ENCODE measurements at places on chromosomes 3 and 15. TPM values are rescaled to one million over a fixed set of nuclear protein-coding genes. Genes with fewer than 3 reads are reported as not detected.

- peak; percentile 42 for DNase-seq
These were observed 241.6 kb downstream of the UACA start for GRCh38 chr15:70521576-70522322.

- DNase-seq, result no peak
These were observed 83.7 kb downstream of the CMSS1 start for GRCh38 chr3:99901200-99901926.

The PRR23B gene
- not detected for total RNA-seq

DNA sequence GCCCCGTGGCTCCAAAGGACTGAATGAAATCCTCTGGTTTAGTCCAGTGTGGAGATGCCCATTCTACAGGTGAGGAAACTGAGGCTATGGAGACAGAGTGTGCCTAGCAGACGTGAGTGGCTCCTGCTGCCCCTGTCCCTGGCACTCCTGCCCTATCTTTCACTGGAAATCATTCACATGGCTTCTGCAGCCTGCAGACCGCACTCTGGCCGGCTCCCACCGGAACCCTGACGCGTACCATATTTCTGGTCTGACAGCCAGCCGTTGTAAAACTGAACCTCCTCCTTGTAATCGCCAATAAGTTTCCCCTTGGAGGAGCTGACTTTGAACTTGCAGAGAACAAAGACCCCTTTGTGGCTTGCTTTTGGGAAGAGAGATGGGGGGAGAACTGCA lies 136.5 kb downstream of the CHSY1 start:
- no peak for DNase-seq

The SH3GL3 gene
- total RNA-seq, result 3.8 TPM

The LRRC2 gene
- total RNA-seq, result 11.2 TPM

The SEMA6D gene
- 48.7 TPM for total RNA-seq

DNA sequence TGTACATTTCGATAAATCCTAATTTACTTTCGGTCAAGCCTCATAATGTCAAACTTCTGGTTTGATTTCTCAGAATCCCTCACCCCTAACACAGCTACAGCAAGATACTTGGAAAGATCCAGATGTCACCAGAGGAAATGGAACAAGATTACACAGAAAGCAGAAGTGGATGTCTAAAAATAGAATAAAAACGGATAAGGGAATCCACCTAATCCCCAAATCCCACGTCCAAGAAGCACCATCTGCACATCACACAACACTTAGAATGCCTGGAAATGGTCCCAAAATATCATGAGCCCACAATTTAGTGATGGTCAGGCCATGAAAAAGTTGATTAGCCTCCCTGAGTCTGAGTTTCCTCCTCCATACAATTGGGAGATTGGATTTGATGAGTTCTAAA lies 61.7 kb downstream of the AGTR1 start:
- no peak for DNase-seq

DNA sequence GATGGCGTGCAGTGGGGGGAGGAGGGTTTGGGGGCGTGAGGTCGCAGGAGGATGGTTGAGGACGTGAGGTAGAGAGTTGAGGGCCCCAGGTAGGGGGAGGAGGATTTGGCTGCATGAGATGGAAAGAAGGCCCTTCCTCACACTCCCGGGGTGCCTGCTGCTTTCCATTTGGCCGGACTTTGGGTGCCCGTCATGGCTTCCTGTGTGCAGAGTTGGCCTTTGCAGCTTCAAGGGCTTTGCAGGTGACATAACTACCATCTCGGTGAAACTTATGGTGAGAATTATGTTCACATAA lies 1.7 kb downstream of the MLF1 start:
- DNase-seq, result no peak

The ALG1L2 gene
- total RNA-seq, result 5.6 TPM

DNA sequence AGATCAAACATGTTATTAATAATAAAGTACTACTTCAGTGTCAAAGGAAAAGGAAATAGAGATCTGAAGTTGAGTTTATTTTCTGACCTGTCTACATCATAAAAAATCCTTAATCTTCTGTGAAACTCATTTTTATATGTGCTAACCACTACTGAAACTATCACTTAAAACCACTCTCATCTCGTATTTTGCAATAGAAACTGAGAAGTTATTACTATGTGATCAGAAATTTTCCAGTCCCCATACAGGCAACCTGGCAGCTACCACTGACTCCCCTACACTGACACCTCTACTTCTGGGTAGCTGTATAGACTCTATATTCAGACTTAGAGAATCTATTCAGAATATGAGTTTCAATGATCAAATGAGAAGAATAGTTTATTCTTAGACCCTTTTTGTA lies 8.3 kb downstream of the HDGFL3 start:
- DNase-seq, result no peak

The CLSTN2 gene
- total RNA-seq, result 0.38 TPM

Measured in endodermal cell (in vitro differentiated cells).